ENCODE measurements at places on chromosomes 3 and 15.

- DNase-seq: no peak
Observed at GRCh38 chr3:133910422-133910821, 14.7 kb upstream of the RAB6B start.

DNA sequence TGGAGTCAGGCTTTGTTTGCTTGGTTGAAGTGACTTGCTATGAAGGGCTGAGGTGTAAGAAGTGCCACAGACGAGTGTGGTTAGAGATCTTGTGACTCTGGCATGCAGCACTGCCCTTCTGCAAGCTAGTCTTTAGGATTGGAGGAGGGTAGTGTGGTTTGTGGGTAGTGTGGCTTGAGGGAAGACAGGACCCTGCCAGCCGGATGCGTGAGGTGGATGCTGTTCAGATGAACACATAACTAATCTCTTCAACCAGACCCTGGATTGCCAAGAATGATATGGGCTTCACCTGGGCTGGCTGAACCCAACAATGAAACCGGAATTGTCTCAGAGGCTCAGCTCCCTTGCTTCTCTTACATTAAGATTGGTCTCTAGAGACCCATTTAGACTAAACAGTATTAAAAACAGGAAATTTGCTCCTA is 32.7 kb downstream of the STARD9 start:
- DNase-seq: no peak

DNA sequence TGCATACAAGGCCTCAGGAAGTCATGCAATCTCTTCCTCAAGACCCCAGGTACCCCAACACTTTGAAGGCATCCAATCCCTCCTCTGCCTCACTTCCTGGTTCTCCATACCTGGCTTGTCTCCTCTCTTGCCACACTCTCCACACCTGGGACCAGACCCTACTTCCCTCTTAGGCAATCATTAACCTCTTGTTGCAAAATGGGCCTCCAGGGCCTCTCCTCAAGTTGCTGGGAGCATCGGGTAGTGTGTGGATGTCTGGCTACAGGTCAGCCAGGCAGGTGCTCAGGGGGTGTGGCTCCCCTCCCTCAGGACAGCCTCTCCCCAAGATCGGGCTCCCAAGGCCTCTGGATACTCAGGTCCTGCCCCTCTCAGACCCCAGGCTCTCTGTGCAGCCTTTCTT is 8.6 kb downstream of the PLA2G4E start:
- DNase-seq: no peak

DNA sequence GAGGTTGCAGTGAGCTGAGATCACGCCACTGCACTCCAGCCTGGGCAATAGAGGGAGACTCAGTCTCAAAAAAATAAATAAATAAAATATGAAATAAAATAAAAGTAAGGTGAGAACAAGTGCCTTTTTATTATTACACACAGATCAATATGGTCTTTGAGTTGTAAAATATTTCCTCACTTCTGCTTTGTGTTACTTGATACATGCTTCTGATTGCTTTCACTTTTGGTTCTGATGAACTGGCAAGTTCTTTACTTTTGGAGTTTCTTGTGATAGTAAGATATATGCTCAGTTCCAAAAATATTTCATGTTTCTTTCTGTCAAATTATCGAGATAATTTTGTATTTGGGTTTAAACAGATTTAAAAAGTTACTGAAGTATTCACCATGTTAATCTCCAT is 16.6 kb upstream of the GYG1 start:
- DNase-seq: no peak

- DNase-seq: no peak
Observed at GRCh38 chr3:40766396-40766795, 241.6 kb downstream of the ZNF621 start.

- DNase-seq: no peak
Observed at GRCh38 chr15:93566762-93567161, 477.8 kb upstream of the RGMA start.

- DNase-seq: no peak
Observed at GRCh38 chr15:70823196-70823595, 30.8 kb downstream of the LARP6 start.

GRCh38 chr3:109924196-109924595 is 586.9 kb upstream of the DPPA4 start:
- no peak for DNase-seq

GRCh38 chr3:72343078-72343477 is 505.2 kb downstream of the SHQ1 start:
- DNase-seq: no peak

GRCh38 chr3:183159333-183159732 is 3.2 kb downstream of the LAMP3 start:
- DNase-seq: no peak

DNA sequence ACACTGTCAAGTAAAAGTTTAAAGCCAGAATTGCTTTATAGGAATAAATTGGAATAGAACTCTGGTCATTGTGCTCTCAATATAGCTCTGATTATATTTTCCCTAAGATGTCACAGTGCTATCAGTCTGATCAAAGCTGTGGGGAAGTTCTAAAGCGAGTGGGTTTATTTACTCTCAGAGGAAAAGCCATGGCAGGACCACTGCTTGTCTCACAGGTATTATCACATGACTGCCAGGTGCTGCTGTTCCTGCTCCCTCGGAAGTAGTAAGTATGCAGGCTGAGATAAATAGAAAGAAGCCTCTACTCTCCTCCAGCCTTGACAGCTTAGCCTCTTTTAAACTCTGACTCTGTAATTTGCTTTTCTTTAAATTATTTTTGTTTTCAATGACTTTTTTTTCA is 49.1 kb upstream of the UTS2B start:
- no peak for DNase-seq

DNA sequence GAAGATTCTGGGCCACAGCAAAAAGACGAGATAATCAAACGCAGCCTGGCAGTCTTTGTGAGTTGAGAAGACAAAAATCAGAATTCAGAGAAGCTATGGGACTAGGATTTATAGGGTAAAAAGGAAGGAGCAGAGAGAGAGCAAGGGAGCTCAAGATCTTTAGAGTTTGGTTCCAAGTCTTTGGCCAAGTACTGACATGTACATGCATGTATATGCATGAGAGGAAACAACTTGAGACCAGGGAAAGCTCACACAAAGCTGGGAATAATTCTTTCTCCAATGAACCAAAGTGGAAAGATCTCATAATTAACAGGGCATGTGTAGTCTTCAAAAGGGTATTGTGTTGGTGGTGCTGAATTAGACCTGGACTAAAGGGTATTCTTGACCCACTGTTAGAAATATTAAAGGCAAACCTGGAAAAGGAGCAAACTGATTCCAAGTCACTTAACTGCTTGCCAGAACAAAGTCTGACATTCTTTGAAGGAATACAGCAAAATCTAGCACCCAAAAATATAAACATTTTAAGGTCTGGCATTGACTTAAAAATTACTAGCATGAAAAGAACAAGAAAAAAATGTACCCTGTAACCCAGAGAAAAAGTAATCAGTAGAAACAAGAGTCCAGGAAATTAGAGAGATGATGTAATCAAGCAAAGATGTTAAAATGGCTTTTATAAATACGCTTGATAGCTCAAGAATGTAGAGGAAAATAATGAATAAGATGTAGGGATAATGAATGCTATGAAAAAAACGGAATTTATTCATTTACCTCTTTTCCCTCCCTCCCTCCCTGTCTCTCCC is 226.0 kb upstream of the CGNL1 start:
- no peak for DNase-seq

DNA sequence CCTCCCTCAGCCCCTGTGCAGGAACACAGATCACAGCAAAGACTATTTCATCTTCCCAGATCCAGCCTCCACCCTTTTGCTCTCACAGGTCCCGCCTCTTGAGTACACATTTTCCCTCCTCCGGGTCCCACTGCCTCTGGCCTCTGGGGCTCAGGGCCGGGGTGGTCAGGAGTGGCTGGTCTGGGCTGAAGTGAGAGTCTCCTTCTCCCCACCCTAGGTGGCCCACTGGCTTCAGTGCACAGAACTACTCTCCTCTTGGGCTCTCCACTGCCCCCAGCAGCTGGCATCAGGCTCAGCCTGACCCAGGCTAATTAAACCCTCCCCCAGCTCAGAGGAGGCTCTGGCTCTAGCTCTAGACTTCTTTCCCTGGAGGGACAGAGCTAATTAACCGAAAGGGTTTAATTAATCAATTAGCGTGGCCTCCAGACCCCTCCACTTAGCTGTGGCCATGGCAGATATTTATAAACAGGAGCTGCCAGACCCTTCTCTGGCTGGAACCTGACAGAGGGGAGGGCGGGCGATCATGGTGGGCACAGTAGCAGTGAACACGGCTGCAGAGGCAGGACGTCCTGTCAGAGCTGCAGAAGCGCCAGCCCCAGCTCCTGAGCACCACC is 15.1 kb downstream of the DUSP7 start:
- no peak for DNase-seq

DNA sequence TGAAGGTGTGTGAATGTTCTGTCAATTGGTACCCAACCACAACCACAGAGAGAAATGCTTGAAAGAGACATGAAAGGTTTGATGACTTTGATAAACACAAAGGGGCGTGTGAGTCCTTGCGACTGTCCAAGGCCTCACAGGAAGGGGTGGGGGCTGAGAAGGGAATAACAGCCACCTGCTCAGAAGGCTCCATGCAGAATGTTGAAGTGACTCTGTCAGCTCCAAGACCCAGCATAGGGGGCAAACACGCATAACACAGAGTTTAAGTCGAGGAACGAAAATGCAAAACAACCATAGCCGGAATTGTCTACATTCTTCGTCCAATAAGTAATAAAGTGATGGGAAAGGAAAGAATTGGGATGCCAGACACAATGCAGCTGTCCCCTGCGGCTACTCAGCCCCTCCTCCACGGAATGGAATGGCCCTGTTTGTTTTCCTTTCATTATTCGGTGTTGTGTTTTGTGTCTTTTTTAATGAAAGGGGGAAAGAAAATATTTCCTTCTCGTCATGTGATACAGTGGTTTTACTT is 19.9 kb downstream of the TMEM212 start:
- no peak for DNase-seq

GRCh38 chr3:72244396-72244795 is 459.4 kb upstream of the PROK2 start:
- no peak for DNase-seq

DNA sequence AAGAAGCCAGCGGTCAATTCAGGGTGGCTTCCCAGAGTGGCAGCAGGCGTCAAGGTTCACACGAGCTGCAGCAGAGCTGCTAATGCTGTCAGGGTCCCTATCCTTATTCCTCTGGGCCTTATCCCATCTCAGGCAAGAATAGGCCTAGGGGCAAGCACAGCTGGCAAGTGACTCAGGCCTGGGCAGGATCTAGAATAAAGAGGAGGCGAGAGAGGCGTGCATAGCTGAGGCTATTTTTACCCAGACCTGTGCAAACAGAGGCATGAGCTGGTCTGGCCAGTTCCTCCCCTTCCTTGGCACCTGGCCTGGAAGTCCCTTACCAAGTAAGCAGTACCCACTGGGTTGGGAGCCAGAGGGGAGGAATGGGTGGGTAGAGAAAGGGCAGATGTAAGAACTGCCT is 12.2 kb upstream of the VIPR1 start:
- no peak for DNase-seq

DNA sequence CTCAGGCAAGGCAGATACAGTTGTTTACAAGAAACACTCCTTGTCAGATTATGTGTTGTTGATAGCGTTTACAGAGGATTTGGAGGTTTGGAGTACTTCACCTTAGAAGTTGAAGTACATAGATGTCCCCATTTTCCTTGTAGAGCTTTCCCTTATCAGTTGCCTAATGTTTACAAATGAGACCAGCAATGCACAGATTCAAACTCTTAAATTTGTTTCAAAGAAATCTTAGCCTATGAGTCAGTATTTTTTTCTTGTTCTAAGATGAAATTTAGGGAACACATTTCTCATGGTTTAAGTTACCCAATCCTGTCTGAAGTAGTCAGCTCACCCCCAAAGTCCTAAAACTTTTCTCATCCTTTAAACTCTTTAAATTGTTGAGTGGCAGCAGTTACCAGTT is 6.3 kb upstream of the EIF5A2 start:
- no peak for DNase-seq

DNA sequence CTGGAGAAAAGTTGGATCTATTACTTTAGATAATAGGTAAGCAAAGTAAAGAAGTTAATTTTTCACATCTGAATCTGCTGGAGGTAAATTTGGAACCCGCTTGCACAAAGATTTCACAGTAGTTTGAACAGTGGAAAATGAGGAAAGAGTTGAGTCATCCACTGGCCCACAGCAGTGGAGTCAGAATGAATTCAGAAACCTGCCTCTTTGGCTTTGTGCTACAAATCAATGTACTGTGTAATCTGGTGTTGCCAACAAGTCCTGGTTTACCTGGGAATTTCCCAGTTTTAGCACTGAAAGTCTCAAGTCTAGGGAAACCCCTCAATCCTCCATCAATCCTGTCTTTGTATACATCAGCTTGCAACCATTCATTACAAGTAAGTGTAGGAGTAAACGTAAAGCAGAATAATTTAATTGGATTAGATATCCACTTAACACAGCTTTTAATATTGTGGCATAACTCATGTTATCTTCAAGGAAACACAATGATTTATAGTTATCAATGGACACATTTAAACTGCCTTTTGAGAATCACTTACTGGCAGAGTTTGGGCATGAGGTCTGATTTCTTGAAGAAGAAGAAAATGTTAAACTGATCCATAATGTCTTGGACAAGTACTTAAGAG is 100.6 kb downstream of the DCLK3 start:
- no peak for DNase-seq

- DNase-seq: no peak
Observed at GRCh38 chr3:14435175-14436014, 33.0 kb downstream of the SLC6A6 start.

- no peak for DNase-seq
Observed at GRCh38 chr15:99306694-99307338, 55.5 kb downstream of the LRRC28 start.

- DNase-seq: no peak
Observed at GRCh38 chr3:30288830-30289229, 317.6 kb upstream of the TGFBR2 start.

- DNase-seq: no peak
Observed at GRCh38 chr3:188720636-188721035, 451.1 kb upstream of the TPRG1 start.

GRCh38 chr3:37237252-37237651 is 62.9 kb upstream of the LRRFIP2 start:
- DNase-seq: no peak

DNA sequence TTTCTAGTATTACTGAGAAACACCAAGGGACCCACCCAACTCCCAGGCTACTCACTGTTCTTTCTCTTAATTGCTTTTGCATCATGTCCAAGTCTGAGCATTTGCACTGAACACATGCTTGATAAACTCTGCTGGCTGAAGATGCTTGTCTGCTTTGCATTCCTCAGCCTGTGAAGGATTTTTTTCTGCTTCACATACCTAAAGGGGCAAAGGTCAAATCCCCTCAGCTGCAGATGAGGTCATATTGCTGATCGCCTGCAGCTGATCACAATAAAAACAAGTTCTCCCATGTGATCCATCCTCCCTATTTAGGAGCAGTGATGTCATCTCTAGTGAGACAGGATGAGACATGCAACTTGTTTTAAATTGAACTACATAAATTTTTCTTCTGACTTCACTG is 84.6 kb upstream of the DCBLD2 start:
- DNase-seq: no peak

GRCh38 chr3:174197416-174197815 is 661.7 kb upstream of the NAALADL2 start:
- DNase-seq: no peak

GRCh38 chr15:25830844-25831451 is 32.2 kb downstream of the ATP10A start:
- DNase-seq: peak; percentile 82

Measured in thoracic aorta (tissue), 2 donors.